Activated CD8-positive, alpha-beta memory T cell treated with anti-CD3 and anti-CD28 coated beads for 24 hours (primary cell): ENCODE measurements at places on chromosomes 7 and 10.

- no peak for DNase-seq
Observed at GRCh38 chr10:21343087-21343486, 182.4 kb downstream of the SKIDA1 start.

DNA sequence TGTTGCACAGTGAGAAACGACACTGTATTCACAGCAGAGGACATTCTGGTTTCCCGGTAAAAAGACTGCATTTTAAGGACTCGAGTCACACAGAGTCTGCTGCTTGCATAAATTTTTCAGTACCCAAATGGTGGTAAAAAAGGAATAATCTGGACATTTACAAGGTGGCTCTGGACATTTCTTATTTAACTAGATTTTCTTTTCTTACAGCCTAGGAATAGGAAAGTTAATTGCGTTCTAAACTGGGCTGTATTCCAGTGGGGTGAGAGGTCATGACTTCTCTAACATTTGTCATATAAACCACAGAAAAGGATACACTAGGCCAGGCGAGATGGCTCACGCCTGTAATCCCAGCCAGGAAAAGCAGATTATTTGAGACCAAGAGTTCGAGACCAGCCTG is 237.5 kb upstream of the KLF6 start:
- DNase-seq: no peak

GRCh38 chr10:88322324-88323063 is 260.6 kb downstream of the RNLS start:
- DNase-seq: no peak

- no peak for DNase-seq
Observed at GRCh38 chr7:131302446-131302845, 25.2 kb upstream of the MKLN1 start.

GRCh38 chr7:137689761-137690160 is 157.0 kb downstream of the DGKI start:
- DNase-seq: no peak

GRCh38 chr10:110739811-110740271 is 95.7 kb downstream of the RBM20 start:
- DNase-seq: no peak

DNA sequence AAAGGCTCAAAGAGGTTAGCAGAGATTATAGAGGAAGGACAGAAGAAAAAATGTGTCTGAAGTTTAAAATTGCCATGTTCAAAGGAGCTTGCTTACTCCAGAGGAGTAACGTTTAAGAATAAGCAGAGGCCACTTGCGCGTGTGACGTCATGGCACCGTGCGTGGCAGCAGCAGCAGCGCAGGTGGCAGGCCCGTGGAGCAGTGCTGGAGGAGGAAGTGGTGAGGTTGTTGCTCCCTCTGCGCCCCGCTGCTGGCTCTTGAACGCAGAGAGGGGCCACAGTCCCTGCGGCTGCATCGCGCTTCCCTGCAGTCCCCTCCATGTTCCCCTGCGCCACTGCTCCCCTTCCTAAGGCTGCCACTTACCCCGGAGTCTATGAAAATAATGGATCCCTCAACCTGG is 37.5 kb downstream of the GDI2 start:
- peak; percentile 77 for DNase-seq

DNA sequence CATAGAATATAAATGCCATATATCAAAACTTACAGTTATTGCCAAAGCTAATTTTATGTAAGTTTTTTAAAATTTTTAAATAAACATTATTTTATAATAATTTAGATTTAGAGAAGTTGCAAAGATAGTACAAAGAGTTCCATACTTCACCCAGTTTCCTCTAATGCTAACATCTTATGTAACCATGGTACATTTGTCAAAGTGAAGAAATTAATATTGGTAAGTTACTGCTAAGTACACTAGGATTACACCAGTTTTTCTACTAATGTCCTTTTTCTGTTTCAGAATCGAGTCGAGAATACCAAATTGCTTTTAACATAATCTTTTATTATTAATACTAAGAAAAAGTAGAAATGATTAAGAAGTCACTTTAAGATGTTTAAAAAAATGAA is 29.2 kb downstream of the CSGALNACT2 start:
- no peak for DNase-seq

- no peak for DNase-seq
Observed at GRCh38 chr7:40299097-40299496, 164.3 kb downstream of the SUGCT start.

- no peak for DNase-seq
Observed at GRCh38 chr7:56188376-56188775, 72.2 kb upstream of the NUPR2 start.

- no peak for DNase-seq
Observed at GRCh38 chr7:39428221-39428620, 138.0 kb upstream of the YAE1 start.

- peak; percentile 92 for DNase-seq
Observed at GRCh38 chr7:100691676-100692577, 2.1 kb downstream of the GIGYF1 start.

DNA sequence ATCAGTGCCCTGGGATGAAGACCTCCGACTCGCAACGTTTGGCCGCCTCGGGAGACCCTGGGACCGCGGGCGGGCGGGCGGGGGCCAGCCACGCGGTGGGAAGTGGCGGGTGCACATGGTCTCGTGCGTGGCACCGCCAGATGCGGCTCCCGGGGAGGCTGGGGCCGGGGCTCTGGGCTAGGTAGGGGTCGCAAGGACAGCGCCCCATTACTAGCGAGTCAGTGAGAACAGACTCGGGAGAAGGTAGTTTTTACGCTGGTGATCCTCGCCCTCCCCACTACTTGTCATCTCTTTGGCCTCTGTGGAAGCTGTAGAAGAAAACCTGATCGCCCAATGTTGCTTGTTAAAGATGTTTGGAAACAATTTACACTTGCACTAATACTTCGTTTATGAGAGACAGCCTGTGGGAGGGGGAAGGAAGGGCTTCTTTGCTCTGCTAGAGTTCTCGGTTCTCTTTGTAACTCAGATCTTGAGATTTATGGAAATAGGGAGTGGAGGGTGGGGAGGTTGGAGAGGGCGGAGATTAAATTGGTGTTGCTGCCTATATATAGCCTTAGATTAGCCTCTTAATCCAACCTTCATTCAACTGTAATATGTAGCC is 591 bp downstream of the BZW2 start:
- DNase-seq: no peak

GRCh38 chr7:67637023-67637358 is 640.4 kb downstream of the TYW1 start:
- no peak for DNase-seq

DNA sequence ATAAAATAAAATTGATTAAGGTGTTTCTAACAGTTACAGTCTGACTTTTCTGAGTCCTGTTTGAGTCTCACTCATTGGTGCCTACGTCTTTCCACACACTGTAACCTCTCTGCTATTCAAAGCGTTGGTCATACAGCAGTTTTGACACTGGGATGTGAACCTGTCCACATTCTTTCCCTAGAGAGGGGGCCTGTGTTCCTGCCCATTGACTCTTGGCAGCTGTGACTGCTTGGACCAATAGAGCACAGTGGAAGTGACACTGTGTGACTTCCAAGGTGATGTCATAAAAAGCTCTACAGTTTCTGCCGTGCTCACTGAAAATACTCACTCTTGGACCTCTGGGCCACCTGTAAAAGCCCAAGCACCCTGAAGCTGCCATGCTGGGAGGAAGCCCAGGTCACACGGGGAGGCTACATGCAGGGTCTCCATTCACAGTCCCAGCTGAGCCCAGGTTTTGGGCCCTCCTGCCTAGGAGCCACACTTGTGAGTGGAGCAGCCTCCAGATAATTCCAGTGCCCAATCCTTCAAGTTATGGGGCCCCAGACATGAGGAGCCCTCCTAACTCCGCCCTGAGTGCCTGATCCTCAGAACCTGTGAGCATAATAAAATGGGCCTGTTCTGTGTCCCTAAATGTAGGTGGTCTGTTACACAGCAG is 704 bp upstream of the ANTXRL start:
- DNase-seq: no peak

DNA sequence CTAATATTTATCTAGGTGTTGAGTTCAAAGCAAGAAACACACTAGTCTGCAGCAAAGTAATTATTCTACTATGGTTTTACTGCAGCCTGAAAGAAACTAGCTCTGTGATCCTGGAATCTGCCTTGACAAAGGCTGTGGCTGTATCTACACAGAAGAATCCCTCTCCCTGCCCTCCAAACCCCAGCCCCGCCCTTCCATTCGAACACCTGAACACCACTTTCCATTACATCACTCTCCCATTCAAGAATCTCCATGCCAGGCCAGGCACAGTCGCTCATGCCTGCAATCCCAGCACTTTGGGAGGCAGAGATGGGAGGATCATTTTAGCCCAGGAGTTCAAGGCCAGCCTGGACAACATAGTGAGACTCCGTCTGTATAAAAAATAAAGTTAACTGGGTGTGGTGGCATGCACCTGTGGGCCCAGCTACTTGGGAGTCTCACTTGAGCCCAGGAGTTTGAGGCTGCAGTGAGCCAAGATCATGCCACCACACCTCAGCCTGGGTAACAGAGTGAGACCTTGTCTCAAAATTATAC is 23.3 kb downstream of the LRRC20 start:
- DNase-seq: no peak

GRCh38 chr7:112283382-112283910 is 77.0 kb downstream of the ZNF277 start:
- DNase-seq: no peak

- DNase-seq: no peak
Observed at GRCh38 chr10:117757086-117757720, 214.7 kb downstream of the EMX2 start.

- DNase-seq: no peak
Observed at GRCh38 chr7:142774826-142775225, 4.1 kb downstream of the PRSS2 start.

DNA sequence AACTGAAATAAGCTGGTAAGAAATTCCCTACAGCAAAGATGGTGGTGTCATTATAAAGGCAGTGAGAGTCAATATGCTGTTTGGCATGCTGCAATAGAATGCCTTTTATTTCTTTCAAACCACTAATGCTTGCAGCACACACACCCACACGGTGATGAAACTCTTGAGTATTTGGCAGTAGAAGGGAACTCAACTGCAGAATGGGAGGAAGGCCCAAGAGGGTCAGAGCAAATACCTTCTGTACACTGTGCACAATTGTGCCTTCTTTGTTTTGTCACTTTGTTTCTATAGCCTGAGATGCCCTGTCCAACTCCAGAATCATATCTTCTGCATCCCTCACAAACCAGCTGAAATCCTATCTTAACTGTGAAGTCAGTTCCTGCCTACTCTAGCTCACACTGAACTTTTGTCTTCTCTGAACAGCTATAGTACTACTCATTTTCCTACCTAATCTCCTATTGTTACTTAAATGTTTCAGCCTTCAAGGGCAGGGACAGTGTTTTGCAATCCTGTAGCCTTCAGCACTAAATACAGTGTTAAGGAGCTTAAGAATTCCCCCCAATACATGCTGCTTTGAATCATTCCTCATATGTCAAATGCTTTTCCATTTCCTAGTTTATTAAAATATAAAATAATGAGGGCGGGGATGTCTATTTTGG is 22.2 kb downstream of the MMS19 start:
- DNase-seq: peak; percentile 9

GRCh38 chr10:31687663-31688482 is 240.8 kb downstream of the ARHGAP12 start:
- no peak for DNase-seq

DNA sequence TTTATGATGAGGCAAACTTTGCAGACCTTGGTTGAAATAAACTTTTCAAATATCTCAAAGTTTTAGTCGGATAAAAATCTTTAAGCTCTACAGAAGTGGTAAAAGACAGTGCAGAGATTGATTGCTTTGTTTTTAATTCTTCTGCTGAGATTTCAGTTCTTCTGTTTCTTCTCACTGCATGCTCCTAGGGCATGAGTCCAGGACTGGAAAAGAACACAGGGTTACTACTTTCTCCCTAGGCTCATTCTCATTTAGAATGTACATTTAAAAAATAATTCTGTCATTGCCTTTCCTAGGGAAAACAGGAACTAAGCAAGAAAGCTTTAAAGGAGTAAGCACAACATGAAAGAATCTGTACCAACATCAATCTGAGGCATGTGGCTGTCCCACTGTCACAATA is 256.7 kb upstream of the DGKB start:
- DNase-seq: no peak

GRCh38 chr7:2451171-2452073 is 24.8 kb downstream of the GRIFIN start:
- DNase-seq: peak; percentile 94

GRCh38 chr7:107194052-107194451 is 25.2 kb downstream of the HBP1 start:
- DNase-seq: no peak

DNA sequence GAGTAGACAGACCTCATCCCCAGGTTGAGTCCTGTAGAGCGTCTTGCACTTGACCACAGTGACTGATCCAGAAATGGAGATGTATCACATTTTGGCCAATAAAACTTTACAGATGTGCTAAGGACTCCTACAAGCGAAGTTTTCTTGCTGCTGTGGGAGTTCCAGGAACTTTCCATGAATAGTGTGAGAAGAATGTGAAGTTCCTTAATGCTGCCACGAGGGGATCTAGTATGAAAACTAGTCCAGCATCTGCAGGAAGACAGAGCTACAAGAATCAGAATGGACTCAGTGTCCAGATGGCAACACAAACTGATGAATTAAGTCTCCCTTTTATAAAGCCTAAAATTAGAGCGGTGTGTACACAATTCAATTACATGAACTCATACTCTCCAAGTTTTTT is 14.8 kb upstream of the LSM8 start:
- no peak for DNase-seq

- DNase-seq: no peak
Observed at GRCh38 chr7:155410431-155410830, 47.5 kb upstream of the EN2 start.

- no peak for DNase-seq
Observed at GRCh38 chr10:23529625-23530024, 90.8 kb downstream of the OTUD1 start.

DNA sequence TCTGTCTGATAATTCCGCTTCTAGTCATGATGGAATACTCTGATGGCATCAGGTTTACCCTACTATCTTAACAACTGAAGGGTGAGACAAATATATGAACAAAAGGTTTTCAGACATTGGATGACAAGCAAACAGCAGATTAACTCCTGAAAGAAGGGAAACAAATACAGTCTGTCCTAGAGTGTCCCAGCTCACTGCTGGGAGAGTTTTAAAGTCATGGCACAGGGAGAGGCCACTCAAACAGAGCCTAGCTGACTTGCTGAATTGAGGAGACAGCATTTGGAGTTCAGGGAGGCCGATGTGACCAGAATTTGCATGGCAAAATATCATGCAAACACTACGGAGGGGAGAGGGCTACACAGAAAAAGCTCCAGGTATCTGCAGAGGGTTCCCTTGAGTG is 73.1 kb downstream of the MDH2 start:
- no peak for DNase-seq

- no peak for DNase-seq
Observed at GRCh38 chr10:128022261-128023196, 103.7 kb downstream of the MKI67 start.

DNA sequence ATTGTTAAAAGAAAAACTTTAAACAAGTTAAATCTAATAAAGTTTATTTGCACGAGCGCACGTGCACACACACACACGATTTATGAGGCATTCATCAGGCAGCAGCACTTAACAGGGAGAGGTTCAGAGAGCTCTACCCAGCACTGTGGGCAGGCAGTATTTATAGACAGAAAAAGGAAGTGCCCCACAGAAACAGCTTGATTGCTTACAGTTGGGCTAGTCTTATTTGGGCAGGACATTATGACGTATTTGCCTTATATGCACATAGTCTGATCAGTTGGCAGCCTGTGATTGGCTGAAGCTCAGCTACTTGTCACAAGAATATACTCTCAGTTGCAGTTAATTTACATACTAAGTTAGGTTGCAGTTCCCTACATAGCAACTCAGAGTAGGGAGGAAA is 1.2 kb upstream of the SDHAF3 start:
- no peak for DNase-seq

- no peak for DNase-seq
Observed at GRCh38 chr10:50882540-50882983, 2.9 kb downstream of the A1CF start.

- no peak for DNase-seq
Observed at GRCh38 chr7:8389593-8390261, 43.7 kb upstream of the NXPH1 start.
